ENCODE measurements at places on chromosomes 2 and 18.

GRCh38 chr2:37394796-37395555, 50.5 kb downstream of the QPCT start:
- no peak for DNase-seq

DNA sequence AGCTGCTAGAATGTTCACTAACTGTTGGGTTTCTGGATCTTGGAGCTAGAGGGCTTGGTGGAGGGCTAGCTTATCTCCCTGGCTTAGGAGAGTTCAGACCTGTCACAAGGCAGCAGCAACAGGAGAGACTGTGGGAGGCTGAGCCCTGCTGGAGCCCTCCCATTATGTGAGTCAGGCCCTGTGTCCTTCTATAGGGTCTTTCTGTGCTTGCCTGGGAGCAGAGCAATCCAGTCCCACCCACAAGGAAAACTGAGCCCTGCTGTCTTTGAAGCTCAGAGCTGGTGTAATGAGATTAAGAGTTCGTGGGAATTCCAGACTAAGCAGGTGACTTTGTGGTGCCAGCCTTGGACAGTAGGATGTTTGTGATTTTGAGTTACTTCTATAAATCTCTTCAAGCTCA, 249.0 kb downstream of the TTC32 start:
- DNase-seq: no peak

DNA sequence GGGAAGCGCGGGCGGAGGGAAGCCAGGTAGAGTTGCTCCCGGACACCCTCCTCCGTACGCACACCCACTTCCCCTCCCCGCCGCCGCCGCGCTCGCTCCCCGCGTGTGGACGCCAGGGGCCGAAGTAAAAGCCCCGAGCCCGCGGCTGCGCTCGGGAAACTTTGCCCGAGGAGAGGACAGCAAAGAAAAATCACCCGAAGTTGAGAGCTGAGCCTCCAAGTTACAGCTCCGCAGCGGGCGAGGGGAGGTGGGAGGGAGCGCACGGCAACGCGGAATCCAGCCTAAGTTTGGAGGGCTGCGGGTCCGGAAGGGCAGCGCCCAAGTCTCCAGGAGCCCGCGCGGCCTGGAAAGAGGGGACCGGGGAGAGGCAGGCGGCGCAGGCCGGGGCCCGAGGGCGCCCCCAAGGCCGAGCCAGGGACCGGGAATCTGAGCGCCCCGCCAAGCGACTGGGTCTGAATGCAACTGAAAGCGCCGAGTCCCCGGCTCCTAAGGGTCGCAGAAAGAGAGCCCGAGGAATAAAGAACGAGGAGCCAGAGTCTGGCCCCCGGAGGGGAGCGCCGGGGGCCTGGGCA, 706 bp upstream of the BCL11A start:
- no peak for DNase-seq

DNA sequence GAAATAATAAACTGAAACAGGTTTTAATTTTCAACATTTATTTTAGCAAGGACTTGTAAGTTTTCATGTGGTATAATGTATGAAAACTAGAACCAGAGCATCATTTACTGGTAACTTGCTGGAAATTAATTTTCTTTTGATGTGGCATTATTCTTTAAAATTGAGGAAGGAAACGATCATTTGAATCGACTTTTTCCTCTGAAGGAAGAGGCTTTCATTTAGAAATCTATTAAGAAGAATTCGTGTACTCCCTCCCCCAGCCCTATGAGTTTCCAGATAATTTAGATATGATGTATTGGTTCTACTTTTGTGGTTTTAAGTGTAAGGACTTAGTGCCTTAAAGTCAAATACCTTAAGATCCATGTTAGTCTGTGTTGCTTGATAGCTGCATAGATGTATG, 2.5 kb downstream of the BABAM2 start:
- no peak for DNase-seq

DNA sequence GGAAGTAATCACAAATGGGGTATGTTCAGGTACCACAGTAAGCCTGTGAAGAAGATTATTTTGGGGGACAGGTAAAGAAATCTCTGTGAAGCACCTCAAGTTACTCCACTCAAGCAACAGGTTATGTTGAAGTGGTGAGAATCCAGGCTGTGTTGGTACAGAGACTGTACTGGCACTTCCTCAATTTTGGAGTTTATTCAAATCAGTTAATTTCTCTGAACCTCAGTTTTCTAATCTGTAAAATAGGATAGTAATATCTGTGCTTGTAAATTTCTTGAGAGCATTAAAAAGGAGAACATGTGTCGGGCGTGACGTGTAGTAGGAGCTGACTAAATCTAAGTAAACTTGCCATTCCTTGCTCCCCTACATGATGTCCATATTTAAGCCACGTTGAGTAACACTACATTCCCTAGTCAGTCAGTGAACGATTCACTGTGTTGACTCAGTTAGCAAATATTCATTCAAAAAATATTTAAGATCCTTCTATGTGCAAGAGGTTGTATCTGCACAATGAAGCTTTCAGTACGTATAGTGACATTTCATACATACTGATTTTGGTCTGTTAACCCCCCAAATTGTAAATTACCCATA, 504.2 kb downstream of the ZEB2 start:
- DNase-seq: no peak

GRCh38 chr2:58427572-58428095, 186.5 kb upstream of the FANCL start:
- peak; percentile 23 for DNase-seq

Measured in NCI-H446 treated with DMSO at 0.1 percent for 48 hours (cell line).